ENCODE measurements at places on chromosomes 3 and 15.

DNA sequence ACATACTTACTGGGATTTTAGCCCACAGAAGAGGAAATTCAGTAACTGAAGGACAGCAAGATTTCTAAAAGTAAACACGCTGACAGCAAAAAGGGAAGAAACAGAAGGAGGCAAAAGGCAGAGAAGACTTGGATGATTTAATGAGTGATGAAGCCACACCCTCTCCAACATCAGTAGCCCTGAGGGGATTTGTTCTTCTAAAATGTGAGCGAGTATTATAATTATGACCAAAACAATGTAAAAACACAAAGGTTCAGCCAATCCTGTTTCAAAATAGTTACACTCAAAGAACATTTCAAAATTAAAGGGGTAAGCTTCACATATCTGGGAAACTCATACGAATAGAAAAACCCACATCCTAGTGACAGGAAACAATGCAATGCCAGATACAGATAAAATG is 25.0 kb downstream of the MCCC1 start:
- no peaks in the 10 kb centered on the region for H3K27me3 ChIP-seq
- peaks cover under 1% of the 10 kb centered on the region for H3K36me3 ChIP-seq
- no peaks in the 10 kb centered on the region for H3K4me1 ChIP-seq
- no peak for DNase-seq
- H3K4me3 ChIP-seq, result no peak overlapping the region
- no peak overlapping the region for H3K27ac ChIP-seq

DNA sequence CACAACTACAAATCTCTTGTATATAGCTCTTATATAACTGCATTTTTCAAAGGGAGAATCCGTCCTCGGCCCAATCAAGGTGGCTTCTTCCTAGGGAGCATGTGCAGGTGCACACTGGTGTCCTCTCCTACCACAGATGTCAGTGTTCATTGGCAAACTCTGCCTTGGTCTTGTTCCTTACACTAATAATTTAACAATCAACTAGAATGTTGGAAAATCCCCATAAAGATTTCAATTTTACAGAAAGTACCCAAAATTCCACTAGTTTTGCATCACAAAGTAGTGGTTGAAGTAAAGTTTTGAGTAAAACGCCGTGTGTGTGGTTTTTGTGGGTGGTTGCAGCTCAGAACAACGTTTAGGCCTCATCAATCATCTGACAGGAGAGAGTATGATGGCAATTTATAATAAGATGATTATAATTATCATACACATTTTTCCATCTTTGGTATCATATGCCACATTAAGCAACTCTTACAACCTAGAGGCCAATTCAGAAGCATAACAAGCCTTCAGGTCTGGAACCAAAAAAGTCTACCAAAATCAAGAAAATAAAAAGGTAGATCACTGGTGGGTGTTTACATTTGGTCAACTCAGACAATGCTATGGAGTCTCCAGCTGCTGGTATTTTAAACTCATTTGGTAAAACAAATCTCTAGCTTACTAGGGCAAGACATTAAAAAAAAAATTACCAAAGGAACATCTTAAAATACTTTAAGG is 128.9 kb upstream of the BHLHE40 start:
- DNase-seq, result no peak
- no peak overlapping the region for H3K4me3 ChIP-seq
- no peaks in the 10 kb centered on the region for H3K36me3 ChIP-seq
- H3K27me3 ChIP-seq, result no peaks in the 10 kb centered on the region
- no peaks in the 10 kb centered on the region for H3K4me1 ChIP-seq

- H3K27me3 ChIP-seq, result no peaks in the 10 kb centered on the region
- DNase-seq, result no peak
- no peaks in the 10 kb centered on the region for H3K4me1 ChIP-seq
These were observed 596.1 kb downstream of the TUSC7 start for GRCh38 chr3:117305681-117306080.

- H3K27me3 ChIP-seq, result no peaks in the 10 kb centered on the region
- no peaks in the 10 kb centered on the region for H3K36me3 ChIP-seq
- DNase-seq, result no peak
- H3K27ac ChIP-seq, result no peak overlapping the region
- H3K4me1 ChIP-seq, result no peaks in the 10 kb centered on the region
These were observed 201.4 kb downstream of the IL5RA start for GRCh38 chr3:2908693-2909351.

DNA sequence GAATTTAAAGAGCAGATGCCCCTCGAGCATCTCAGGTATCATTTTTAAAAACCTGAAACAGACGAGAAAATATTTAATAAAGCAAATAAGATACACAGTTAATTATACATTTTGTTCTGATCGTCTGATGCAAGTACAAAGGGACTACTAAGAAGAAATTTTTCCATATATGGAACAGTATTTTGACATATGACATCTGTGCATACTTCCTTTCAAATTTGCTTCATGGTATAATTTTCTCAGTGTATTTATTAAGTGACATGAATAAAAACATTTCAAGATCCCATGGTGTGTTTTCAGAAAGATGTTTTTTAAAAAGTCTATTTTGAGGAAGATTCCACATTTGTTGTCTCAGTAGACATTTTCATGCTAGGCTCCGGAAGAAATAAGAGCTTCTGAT is 208.1 kb downstream of the VGLL3 start:
- no peak overlapping the region for H3K4me3 ChIP-seq
- no peaks in the 10 kb centered on the region for H3K4me1 ChIP-seq
- no peaks in the 10 kb centered on the region for H3K36me3 ChIP-seq
- no peak overlapping the region for H3K27ac ChIP-seq
- DNase-seq, result no peak
- H3K27me3 ChIP-seq, result no peaks in the 10 kb centered on the region

GRCh38 chr3:37686220-37686619 is 175.5 kb upstream of the CTDSPL start:
- no peaks in the 10 kb centered on the region for H3K4me1 ChIP-seq
- no peaks in the 10 kb centered on the region for H3K36me3 ChIP-seq
- no peak for DNase-seq

GRCh38 chr15:62834686-62835329 is 207.7 kb upstream of the TPM1 start:
- DNase-seq, result no peak
- H3K36me3 ChIP-seq, result no peaks in the 10 kb centered on the region
- H3K27ac ChIP-seq, result no peak overlapping the region
- H3K27me3 ChIP-seq, result no peaks in the 10 kb centered on the region
- no peaks in the 10 kb centered on the region for H3K4me1 ChIP-seq

DNA sequence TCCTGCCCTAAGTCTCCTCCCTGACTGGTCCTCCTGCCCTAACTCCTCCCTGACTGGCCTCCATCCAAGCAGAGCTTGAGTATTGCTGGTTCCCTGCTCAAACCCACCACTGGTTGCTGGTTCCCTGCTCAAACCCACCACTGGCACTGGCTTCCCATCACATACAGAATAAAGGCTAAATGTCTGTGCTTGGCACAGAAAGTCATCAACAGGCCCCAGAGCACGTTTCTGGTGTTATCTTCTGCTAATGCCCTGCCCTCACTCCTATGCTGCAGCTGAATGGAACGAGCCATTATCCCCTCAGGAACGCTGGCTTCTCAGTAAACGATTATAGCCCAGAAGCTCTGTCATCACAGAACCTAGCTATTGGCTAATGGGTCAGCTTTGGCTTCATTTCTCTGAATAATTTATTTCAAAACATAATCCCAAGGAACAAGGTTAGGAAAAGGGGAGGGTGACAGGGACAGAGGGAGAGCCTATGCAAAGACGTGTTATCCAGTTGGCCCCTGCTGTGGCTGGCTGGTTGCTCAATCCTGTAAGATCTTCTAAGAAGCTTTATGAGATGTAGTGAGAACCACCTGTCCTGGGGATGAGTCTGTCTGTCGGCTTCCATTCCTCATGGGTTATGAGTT is 6.3 kb upstream of the MUC20 start:
- H3K27me3 ChIP-seq, result no peaks in the 10 kb centered on the region
- no peak for DNase-seq
- no peaks in the 10 kb centered on the region for H3K36me3 ChIP-seq
- no peak overlapping the region for H3K4me3 ChIP-seq
- no peak overlapping the region for H3K27ac ChIP-seq
- H3K4me1 ChIP-seq, result 0 out of 2 replicates have a peak, but pooled peaks cover 3% of the 10 kb centered on the region

DNA sequence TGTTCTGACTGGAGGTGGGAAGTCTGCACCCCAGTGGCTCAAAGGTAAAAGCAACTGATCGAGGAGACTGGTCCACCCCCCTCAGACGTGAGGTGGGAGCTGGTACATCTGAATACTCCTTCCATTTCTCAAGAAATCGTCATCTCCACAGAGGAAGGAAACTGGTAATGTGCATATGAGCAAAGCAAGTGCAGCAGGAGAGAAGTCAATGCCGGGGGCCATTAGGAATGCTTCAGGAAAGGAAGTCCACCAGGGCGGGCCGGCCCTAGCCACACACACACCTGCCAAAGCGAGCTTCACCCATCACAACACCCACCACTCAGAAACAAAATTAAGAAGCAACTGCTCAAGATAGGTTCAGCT is 8.5 kb downstream of the TBC1D2B start:
- no peak for DNase-seq
- no peaks in the 10 kb centered on the region for H3K27me3 ChIP-seq
- peaks cover 14% of the 10 kb centered on the region for H3K4me1 ChIP-seq
- H3K36me3 ChIP-seq, result no peaks in the 10 kb centered on the region
- H3K27ac ChIP-seq, result no peak overlapping the region
- no peak overlapping the region for H3K4me3 ChIP-seq

DNA sequence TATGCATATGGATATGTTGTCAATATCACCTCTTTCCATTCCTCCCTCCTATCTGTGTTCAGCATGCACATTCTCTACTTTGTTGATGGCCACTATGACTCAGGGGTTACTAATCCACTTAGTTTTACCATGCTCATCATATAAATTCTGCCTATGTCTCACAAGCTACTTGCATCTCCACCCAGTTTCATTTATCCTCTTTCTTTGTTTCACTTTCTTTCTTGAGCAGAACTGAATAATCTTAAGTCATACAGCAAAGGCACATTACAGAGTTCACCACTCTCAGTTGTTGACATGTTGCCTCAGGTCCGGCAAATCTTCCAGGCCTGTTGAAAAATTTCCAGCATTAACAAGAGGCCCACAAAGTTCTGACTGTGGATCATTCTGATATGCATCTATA is 71.5 kb downstream of the SSR3 start:
- no peak for DNase-seq
- H3K4me3 ChIP-seq, result no peak overlapping the region
- H3K27me3 ChIP-seq, result no peaks in the 10 kb centered on the region
- no peak overlapping the region for H3K27ac ChIP-seq
- H3K4me1 ChIP-seq, result no peaks in the 10 kb centered on the region
- H3K36me3 ChIP-seq, result no peaks in the 10 kb centered on the region

- peaks cover 12% of the 10 kb centered on the region for H3K36me3 ChIP-seq
- no peaks in the 10 kb centered on the region for H3K27me3 ChIP-seq
- H3K27ac ChIP-seq, result no peak overlapping the region
- peaks cover 10% of the 10 kb centered on the region for H3K4me1 ChIP-seq
- H3K4me3 ChIP-seq, result peak overlapping the region; percentile 18
These were observed 596 bp downstream of the COL7A1 start for GRCh38 chr3:48594417-48595049.

DNA sequence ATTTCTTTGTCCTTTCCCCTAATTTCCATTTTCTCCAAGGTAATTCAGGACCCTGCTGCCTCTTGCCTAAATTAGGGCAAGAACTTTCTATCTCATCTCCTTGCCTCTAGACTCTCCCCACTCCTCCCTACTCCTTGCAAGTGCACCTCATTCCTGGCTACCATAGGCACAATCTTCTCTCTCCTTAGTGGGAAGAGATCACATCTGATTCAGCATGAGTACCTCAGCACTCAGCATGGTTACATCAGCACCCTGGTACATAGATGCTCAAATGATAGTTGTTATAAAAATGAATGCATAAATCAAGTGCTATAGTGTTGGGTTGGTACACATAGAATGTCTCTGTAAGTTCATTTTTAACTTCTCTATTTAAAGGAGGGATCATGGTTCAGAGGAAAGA is 313.4 kb upstream of the RASGRP1 start:
- no peaks in the 10 kb centered on the region for H3K27me3 ChIP-seq
- no peak for DNase-seq
- no peaks in the 10 kb centered on the region for H3K36me3 ChIP-seq
- no peak overlapping the region for H3K4me3 ChIP-seq

- H3K4me1 ChIP-seq, result no peaks in the 10 kb centered on the region
- H3K27me3 ChIP-seq, result no peaks in the 10 kb centered on the region
- no peak overlapping the region for H3K4me3 ChIP-seq
These were observed 74.0 kb upstream of the PLCL2 start for GRCh38 chr3:16810593-16811367.

DNA sequence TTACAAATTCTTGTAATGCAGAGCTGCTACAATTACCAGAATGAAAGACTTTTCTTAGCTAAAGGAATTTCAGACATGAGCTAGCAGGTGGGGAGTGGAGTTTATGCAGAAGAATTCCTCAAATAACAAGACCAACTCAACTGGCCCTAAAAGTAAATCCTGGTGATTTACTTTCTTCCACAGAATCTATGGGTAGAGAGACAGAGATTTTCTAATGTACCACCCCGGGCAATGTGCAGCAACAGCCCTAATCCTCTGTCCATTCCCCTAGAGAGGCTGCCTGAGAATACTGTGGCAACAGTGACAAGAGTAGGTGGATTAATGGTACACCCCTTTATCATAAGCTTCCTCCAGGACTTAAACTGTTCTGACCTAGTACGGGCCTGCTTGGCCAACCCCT is 55.2 kb downstream of the AQR start:
- no peak overlapping the region for H3K4me3 ChIP-seq
- H3K27ac ChIP-seq, result no peak overlapping the region
- H3K4me1 ChIP-seq, result no peaks in the 10 kb centered on the region
- no peaks in the 10 kb centered on the region for H3K27me3 ChIP-seq

GRCh38 chr3:73707772-73708171 is 83.0 kb upstream of the PDZRN3 start:
- no peaks in the 10 kb centered on the region for H3K27me3 ChIP-seq
- H3K4me1 ChIP-seq, result no peaks in the 10 kb centered on the region
- no peaks in the 10 kb centered on the region for H3K36me3 ChIP-seq
- H3K4me3 ChIP-seq, result no peak overlapping the region

DNA sequence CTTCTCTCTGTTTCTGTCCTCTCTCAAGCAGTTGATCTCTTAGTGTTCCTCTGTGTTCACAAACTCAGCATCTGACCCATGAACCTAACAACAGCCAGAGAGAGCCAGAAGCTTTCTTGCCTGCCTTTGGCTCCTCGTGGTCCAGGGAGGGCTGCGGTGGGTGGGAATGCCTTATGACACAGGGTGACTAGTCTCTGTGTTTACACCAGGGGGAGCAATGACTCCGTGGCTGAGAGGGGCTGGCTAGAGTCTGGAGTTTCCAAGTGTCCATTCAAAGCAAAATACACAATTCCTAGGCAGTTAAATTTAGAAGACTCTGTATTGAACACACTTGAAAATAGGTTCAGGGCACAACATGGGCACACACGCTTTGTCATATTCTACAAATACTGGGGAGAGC is 370.0 kb upstream of the FRG2C start:
- peak; percentile 7 for DNase-seq
- H3K4me3 ChIP-seq, result no peak overlapping the region

- H3K4me1 ChIP-seq, result no peaks in the 10 kb centered on the region
- no peak overlapping the region for H3K4me3 ChIP-seq
- DNase-seq, result no peak
- no peaks in the 10 kb centered on the region for H3K27me3 ChIP-seq
- H3K27ac ChIP-seq, result no peak overlapping the region
These were observed 5.6 kb downstream of the TERC start for GRCh38 chr3:169759256-169759655.

Measured in iPS DF 6.9 (cell line).